DMS 273 treated with DMSO at 0.1 percent for 48 hours (cell line): ENCODE measurements at places on chromosomes 1 and 21.

GRCh38 chr1:230851291-230851691 is 17.0 kb downstream of the C1orf198 start:
- DNase-seq = no peak

- DNase-seq = peak; percentile 88
Measured at GRCh38 chr21:37828556-37828955, 87.7 kb downstream of the KCNJ6 start.

DNA sequence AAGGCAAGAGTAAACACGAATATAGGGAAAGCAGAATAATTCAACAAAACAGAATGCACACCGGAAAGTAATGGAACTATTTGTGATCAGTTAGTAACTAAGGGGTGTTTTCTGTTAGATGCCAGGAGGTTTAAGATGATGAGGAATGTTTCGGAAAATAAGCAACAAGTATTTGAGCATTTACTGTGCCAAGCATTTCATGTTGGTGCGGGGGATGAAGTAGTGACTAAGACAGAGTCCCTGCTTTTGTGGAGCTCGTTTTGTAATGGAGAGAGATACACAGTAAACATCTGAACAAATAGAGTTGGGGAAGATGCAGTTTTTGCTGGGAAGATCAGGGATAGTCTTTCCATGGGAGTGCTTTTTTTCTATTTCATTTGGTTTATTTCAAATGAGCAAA is 78.7 kb downstream of the DYRK1A start:
- no peak for DNase-seq

GRCh38 chr1:104294259-104294658 is 544.6 kb downstream of the AMY1C start:
- DNase-seq = no peak

DNA sequence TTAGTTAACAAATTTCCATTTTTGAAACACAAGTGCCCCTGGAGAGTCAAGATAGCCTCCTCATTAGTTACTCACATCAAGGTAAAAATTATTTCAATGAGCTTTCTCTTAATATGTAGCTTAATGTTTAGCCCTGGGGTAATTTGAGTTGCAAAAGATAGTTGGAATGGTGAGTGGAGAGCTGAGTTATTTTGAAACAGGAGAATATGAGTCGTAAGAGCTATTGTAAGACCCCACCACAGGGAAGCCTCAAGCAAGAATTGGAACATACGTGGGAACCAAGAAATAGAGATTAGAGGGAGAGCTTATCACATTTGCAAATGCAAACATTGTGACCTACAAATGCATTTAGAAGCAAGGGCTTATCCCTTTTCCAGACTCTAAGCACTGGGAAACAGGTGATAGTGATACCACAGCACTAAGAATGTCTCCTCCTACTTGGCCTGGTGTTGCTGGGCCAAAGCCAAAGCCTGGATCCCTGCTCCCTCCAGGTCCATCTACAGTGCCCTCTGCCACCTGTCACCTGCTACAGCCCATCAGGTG is 635.1 kb downstream of the PTPRC start:
- DNase-seq = no peak

GRCh38 chr1:156643049-156643777 is 1.3 kb downstream of the BCAN start:
- no peak for DNase-seq

DNA sequence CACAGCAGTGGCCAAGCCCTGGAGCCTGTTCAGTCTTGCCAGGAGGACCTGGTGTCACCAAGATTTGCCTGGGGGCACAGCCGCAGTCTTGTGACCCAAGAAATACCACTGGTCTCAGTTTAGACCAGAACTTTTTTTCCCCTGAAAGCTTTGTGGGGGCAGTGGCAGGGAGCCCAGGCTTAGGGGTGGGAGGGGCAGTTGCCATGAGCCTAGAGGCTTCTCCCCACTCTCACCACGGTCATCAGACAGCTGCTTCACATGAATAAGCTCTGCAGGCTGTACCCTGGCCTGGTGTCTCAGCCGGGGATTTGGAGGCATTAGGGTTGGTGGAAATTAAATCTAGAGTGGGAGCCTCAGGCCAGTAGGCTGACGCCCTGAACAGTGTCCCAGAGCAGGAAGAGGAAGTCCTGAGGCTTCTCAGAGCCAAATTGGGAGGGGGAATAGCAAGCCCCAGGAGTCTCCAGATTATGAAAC is 73.7 kb downstream of the SLC16A1 start:
- no peak for DNase-seq

DNA sequence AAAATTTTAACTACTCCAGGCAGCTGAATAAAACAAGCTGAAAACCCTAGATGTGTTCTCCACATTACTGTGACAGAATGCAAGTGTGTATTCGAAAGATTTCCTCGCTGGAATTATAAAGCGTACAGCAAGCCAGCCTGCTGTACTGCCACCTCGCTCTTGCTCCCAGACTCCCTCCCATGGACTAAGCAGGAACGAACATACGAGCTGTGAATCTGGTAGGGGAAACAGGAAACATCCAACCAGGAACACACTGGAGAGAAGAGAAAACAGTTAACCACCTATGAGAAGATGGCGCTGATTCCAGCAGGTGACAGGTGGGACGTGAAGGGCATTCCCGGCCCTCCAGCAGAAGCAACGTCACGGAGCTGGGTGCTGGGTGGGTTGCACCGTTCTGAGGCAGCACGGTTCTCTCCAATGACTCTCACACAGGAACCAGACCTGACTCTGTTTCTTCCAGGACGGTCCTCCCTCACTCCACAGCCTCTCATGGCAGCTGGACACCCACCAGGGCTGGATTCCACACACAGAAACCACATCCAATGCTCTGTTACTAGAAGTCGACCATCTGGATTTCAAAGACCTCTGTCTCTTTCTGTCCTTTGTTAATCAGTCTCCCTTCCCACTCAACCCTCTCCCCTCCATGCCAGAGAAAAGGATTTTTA is 219.2 kb downstream of the RERE start:
- no peak for DNase-seq

- DNase-seq = no peak
Measured at GRCh38 chr1:210882414-210883221, 251.3 kb downstream of the KCNH1 start.

- DNase-seq = no peak
Measured at GRCh38 chr1:160777486-160778089, 18.4 kb upstream of the LY9 start.

DNA sequence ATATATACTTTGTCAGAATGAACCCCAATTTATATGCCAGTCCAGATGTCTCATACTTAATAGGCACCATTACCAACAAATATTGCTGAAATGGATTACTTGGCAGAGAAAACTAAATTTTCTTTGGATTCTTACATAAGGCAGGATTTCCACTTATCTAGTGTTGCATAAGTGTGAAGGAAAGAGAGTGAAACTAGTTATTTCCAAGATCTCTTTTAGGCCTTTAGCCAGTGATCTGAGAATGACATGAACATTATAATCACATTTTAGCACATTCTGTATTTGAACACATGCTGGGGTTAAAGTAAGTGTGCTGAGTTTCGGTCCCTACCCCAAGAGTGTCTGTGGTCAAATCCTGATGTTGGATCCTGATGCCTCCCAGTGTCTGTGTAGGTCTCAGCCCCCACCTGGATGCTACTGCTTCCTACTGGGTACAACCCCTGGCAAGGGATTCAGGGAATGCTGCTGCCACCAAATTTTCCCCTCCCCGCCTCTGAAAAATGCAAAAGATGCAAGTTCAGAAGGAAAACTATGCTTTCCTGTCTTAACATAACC is 11.2 kb downstream of the DDAH1 start:
- no peak for DNase-seq

- no peak for DNase-seq
Measured at GRCh38 chr1:60078182-60078581, 4.6 kb upstream of the C1orf87 start.

DNA sequence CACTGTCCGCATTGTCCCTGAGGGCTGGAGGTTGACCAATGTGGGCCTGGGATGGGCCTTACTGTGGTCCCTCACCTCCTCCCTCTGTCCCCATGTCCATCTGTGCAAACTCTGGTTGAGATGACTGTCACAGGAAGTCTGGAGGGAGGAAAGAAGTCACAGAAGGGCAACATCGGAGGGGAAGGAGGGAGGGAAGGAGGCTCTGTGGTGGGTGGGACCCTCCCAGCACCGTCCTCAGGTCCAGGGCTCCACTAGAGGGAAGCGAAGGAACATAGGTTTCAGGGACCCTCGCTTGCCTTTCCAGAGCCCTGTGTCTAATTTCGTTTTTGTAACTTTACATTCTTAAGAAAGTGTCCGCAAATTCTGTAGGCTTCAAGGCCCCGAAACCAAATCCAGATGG is 111.3 kb upstream of the SLC44A3 start:
- DNase-seq = no peak

DNA sequence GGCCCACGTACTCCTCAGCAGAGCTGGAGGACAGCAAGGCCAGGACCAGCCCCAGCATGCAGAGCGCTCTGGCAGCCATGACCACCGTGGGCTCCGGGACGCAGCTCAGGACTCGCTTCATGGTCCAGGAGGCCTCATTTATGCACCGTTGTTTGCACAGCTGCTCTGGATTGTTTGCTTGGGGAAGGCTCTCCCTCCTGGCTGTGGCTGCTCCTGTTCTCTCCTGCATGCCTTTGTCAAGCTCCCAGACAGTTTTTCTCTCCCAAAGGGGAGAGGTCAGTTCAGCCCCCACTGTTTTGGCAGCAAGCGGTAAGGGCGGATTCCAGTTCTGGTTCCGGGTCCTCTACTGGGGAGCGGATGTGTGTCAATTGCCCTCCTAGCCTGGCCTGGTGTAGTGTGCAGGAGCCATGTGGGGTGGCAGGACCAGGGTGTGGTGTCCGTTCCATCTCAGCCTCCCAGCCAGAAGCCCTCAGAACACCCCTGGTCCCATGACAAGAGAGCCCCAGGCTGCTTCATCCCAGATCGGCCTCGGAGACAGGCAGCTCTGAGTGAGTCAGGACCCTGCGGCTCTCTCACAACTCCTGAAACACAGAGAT is at the start of gene TFF3:
TFF3 (minus strand) TSS at position 114 of the 596 bp plus-strand sequence; CDS start at position 79, 35 bp downstream.
- DNase-seq = no peak

DNA sequence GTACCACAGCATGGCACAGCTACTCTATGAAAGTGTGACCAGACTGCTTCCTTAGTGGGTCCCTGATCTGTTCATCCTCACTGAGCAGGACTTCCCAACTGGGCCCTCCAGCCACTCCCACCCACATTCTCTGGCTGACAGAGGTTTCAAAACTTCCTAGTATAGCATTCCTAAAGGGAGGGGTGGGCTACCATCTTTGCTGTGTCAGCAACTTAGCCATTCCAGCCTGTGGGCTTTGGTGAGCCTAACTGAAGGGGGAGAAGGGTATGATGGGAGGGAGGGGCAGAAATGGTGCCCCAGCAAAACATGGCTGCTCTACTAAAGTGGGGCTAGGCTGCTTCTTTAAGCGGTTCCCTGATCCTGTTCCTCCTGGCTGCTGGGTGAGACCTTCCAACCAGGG is 265.2 kb upstream of the ADGRL4 start:
- DNase-seq = no peak

DNA sequence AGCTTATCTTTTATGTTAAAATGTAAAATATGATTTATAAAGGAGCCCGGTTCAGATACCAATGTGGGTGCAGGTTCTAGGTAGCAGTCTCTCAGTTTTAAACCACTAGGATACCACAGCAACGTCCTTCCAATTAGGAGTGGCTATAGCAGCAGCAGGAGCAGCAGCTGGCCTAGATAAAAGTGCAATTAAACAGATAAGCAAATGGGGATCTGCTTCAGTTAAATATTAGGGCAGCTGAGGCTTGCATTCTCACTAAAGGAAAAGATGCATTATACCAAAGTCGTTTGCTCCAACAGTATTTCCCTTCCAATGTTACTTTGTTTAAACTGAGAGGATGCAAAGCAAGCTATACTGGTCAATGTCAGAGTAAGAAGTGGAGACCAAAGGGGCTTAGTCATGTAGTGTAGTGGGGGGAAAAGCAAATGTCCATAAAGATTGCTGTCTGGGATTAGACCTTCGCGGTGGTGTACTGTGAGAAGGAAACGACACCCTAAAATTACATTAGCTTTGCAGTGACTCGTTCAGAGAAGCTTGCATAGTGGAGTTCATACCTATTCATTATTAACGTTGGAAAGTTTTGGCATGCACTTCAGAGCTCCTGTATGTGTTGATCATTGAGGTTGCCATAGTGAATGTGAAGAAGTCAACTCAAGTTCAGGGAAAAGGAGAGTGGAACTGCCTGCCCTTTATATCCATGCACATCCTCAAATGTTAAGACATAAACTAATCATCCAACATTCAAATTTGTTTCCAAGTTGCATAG is 272.2 kb downstream of the VAV3 start:
- peak; percentile 90 for DNase-seq

DNA sequence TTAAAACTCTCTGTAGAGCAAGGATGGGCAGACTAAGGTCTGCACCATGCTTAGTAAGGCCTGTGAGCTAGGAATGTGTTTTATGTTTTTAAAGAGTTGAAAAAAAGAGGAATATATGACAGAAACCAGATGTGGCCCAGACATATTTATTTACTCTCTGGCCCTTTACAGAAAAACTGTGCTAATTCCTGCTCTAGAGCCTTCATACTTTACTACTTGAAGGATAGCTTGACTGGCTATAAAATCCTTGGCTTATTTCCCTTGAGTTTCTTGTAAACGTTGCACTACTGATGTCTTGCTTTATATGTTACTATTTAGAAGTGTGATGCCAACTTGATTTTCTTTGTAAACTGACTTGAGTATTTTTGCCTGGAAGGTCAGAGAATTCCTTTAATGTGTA is 33.5 kb downstream of the CTBS start:
- DNase-seq = no peak

DNA sequence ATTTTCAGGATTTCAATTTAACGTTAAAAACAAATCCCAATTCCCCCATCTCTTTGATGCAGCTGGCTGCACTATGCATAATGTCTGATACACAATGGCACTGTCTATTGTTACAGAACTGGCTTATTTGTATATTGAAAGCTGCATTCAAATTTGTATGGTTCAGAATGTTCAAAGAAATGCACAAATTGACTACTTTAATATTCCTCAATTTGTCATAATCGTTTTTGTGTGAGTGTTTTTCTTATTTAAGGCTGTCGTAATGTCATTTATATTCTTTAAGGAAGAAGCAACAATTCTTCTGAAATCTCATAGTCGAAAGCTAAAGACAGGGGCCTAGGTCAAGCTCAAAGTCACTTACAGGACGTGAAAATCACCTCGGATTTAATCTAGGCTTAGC is 341.4 kb upstream of the ZRANB2 start:
- no peak for DNase-seq

GRCh38 chr1:9181990-9182783 is 52.4 kb upstream of the H6PD start:
- no peak for DNase-seq

GRCh38 chr21:32425628-32426027 is 13.1 kb downstream of the EVA1C start:
- no peak for DNase-seq

DNA sequence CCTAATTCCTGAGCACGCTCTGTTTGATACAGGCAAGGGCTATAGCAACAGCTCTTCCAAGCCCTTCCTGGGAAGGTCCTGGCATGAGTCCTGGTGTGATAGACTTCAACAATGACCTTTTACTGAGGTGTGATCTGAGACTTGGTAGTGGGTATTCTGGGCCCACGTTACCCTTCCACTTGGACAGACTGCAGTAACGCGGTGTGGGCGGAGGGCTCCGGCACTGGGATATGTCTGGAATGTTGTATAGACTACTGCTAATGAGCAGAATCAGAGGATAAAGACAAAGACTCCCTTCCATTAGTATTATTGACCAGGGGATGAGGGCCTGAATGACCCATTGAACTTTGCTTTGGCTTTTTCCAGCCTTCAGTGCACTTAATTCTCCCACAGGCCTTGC is 262.3 kb downstream of the RWDD3 start:
- DNase-seq = no peak
